ENCODE measurements at places on chromosomes 4 and X. TPM values are rescaled to one million over a fixed set of nuclear protein-coding genes. Genes with fewer than 3 reads are reported as not detected.

DNA sequence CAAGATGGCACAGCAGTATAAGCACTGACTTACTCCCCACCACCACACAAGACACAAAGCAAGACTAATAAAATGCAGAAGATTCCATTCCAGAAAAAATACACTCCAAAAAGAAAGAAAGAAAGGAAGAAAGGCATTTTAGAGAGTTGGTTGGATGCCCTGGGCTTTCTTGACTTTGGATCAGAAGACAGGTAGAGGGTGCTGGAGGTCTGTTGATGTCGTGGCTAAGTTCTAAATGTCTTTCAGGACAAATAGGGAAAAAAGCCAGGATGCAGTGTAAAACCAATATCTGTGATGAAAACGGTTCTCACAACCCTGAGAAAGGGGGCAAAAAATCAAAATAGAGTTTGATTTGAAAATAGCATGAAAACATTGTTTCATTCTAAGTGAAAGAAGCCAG lies 555.2 kb upstream of the PRKX start:
- no peaks in the 10 kb centered on the region for H3K36me3 ChIP-seq
- no peak overlapping the region for H3K4me3 ChIP-seq
- H3K27me3 ChIP-seq = no peaks in the 10 kb centered on the region
- DNase-seq = no peak

DNA sequence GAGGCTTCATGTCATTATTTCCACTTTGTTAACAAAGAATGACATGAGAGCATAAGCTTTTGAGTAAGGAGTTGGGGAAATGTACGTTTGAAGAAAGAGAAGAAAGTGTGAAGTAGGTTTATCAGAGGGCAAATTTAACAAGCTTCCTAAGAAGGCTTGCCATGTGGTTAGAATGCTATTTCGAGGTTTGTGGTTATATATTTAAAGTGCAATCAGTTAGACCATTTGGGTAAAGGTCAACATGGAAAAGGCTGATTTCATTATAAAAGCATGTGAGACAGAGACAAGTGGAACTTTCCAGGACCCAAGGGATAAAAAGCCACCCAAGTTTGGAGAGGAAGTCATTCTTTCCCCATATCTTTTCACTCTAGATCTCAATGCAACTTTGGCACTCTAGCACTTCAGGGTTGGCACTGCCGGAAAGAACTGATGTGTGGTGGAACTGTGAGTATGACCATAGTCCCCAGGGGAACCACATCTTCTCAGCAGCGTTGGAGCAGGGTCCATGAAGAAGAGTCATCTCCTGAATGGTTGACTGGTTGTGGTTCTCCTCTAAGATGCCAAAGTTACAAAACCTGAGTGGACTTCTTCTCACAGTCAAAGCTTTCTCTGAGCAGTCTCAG lies 529.9 kb downstream of the MID1IP1 start:
- H3K36me3 ChIP-seq = peaks cover 50% of the 10 kb centered on the region
- H3K4me1 ChIP-seq = peaks cover 61% of the 10 kb centered on the region
- H3K27me3 ChIP-seq = no peaks in the 10 kb centered on the region
- H3K27ac ChIP-seq = peak overlapping the region; percentile 94

- DNase-seq = no peak
- no peaks in the 10 kb centered on the region for H3K4me1 ChIP-seq
- H3K4me3 ChIP-seq = no peak overlapping the region
- H3K36me3 ChIP-seq = peaks cover 5% of the 10 kb centered on the region
- no peaks in the 10 kb centered on the region for H3K27me3 ChIP-seq
- H3K27ac ChIP-seq = no peak overlapping the region
These were observed 91.2 kb downstream of the ABLIM2 start for GRCh38 chr4:8067274-8067936.

DNA sequence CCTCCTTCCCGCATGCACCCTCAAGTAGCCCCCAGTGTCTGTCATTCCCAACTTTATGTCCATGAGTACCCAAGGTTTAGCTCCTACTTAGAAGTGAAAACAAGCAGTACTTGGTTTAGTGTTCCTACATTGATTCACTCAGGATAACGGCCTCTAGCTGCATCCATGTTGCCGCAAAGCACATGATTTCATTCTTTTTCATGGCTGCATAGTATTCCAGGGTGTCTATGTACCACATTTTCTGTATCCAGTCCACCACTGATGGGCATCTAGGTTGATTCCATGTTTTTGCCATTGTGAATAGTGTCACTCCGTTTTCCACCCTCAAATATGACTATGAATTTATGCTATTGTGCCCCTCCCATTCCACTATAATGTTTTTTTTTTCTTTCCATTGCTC lies 130.5 kb upstream of the MXRA5 start:
- no peak overlapping the region for H3K4me3 ChIP-seq
- H3K36me3 ChIP-seq = no peaks in the 10 kb centered on the region
- H3K4me1 ChIP-seq = no peaks in the 10 kb centered on the region

DNA sequence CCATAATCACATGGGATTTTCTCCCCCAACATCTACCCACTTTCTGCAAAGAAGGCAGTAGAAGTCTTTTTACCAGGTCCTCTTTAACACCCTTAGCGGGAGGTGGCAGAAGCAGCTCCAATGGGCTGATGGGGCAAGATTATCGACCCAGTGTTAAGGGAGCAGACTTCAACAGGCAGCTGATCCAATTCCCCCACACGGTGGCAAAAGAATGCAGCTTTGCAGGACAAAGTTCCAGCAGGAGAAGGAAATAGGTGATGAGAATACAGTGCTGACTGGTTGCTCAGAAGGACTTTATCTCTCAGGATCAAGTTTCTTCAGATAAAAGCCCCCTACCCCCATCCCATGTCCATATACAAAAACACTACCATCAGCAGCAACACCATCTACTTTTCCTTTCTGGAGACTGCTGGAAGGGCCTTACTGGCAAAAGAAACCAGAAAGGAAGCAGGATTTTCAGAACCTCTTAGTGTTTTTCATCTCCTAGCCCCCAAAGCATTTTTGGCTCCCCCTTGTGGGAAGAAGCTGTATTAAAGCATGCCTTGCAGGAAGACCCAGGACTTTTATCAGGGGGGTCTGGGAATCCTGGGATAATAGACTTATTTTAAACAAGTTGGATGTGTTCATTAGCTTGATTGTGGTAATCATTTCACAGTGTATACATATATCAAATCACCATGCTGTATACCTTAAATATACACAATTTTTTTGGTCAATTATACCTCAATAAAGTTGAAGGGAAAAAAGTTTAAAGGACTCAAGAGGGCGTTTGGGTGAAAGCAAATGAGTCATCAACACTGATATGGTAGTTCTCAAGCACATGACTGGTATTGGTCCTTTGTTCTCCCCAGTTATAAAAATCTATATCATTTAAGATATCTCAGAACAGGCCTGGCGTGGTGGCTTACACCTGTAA lies 146.4 kb downstream of the GPC3 start:
- H3K36me3 ChIP-seq = no peaks in the 10 kb centered on the region
- DNase-seq = peak; percentile 2
- H3K4me1 ChIP-seq = peaks cover 1% of the 10 kb centered on the region
- no peak overlapping the region for H3K4me3 ChIP-seq
- no peaks in the 10 kb centered on the region for H3K27me3 ChIP-seq

GRCh38 chr4:22573198-22573597 lies 57.3 kb upstream of the ADGRA3 start:
- no peak overlapping the region for H3K4me3 ChIP-seq
- H3K27ac ChIP-seq = no peak overlapping the region
- H3K4me1 ChIP-seq = no peaks in the 10 kb centered on the region
- H3K27me3 ChIP-seq = no peaks in the 10 kb centered on the region

- no peak overlapping the region for H3K27ac ChIP-seq
- no peak overlapping the region for H3K4me3 ChIP-seq
- no peaks in the 10 kb centered on the region for H3K36me3 ChIP-seq
- no peak for DNase-seq
- H3K4me1 ChIP-seq = no peaks in the 10 kb centered on the region
These were observed 159.3 kb downstream of the DCAF12L1 start for GRCh38 chrX:126393284-126393683.

DNA sequence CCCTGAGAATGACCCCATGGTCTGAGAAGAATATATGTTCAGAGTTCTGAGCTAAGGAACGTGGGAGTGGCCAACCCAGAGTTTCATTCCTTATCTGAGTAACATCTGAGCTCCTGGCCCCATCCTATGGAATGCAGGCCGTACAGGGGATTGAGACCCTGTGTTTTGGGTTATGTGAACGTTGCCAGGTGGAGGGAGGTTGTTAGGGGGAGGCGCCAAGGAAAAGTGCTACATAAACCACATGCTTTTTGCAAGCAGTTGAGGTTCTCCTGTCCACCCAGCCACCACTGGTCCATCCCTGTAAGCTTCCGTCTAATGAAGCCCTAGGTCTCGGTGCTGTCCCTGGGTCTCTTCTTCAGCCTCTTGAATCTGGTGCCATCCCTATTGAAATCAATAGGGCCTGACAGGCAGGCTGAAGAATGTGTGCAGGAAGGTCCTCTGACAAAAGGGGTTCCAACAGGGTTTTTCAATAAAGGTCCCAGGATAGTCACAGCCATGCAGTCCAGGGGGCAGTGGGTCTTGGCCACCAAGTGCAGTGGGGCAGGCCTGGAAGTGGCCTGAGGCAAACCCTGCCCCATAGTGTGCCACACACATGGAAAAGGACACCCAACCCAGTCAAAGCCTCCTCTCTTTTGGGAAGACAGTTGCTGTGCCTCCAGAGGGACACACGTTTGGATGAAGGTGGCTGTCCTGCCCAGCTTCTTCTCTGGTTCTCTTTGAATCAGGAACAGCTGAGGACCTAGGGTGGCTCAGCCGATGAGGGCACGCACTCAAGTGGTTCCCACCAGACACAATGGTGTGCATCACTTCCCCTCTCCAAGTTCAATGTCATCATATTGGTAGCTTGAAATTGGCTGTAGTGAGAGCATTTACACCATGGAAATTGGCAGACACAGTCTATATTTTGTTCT lies 53.5 kb downstream of the HTRA3 start:
- no peaks in the 10 kb centered on the region for H3K27me3 ChIP-seq
- no peak overlapping the region for H3K4me3 ChIP-seq
- H3K36me3 ChIP-seq = no peaks in the 10 kb centered on the region
- no peaks in the 10 kb centered on the region for H3K4me1 ChIP-seq
- no peak for DNase-seq

DNA sequence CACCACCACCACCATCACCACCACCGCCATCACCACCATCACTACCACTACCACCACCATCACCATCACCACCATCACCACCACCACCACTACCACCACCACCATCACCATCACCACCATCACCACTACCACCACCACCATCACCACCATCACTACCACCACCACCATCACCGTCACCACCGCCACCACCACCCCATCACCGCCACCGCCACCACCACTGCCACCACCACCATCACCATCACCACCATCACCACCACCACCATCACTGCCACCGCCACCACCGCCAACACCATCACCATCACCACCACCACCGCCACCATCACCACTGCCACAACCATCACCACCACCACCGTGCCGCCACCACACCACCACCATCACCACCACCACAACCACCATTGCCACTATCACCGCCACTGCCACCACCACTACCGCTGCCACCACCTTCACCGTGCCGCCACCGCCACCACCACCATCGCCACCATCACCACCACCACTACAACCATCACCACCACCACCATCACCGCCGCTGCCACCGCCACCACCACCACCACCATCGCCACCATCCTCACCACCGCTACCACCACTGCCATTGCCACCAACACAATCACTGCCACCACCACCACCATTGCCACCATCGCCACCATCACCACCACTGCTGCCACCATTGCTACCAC lies 1511.3 kb upstream of the AGA start:
- no peaks in the 10 kb centered on the region for H3K4me1 ChIP-seq
- no peaks in the 10 kb centered on the region for H3K27me3 ChIP-seq
- H3K4me3 ChIP-seq = no peak overlapping the region
- DNase-seq = no peak

DNA sequence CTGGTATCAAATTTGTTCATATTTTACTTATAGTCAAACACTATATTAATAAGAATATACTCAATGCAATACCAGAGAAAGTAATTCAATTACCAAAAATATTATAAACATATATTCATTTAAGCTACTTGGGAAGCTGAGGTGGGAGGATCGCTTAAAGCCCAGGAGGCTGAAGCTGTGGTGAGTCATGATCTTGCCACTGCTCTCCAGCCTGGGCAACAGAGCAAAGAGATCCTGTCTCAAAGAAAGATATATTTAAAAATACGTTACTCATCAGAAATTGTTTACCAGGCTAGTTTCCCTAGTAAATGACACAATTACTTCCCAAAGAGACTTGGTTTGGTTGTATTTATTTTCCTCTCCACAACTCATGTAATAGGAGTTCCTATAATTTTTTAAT lies 433.6 kb downstream of the GASK1B start:
- H3K27me3 ChIP-seq = no peaks in the 10 kb centered on the region
- DNase-seq = no peak
- no peaks in the 10 kb centered on the region for H3K4me1 ChIP-seq
- H3K4me3 ChIP-seq = no peak overlapping the region

- no peaks in the 10 kb centered on the region for H3K36me3 ChIP-seq
- H3K27me3 ChIP-seq = no peaks in the 10 kb centered on the region
These were observed 356.5 kb downstream of the PDGFC start for GRCh38 chr4:156615066-156615531.

- no peak for DNase-seq
- no peak overlapping the region for H3K4me3 ChIP-seq
- H3K36me3 ChIP-seq = no peaks in the 10 kb centered on the region
- peaks cover 28% of the 10 kb centered on the region for H3K27me3 ChIP-seq
- peaks cover 3% of the 10 kb centered on the region for H3K4me1 ChIP-seq
These were observed 60.7 kb upstream of the RAPGEF2 start for GRCh38 chr4:159042097-159042605.

GRCh38 chr4:122712782-122713181 lies 19.7 kb upstream of the BBS12 start:
- H3K27me3 ChIP-seq = peaks cover 4% of the 10 kb centered on the region
- H3K4me3 ChIP-seq = no peak overlapping the region
- peaks cover 22% of the 10 kb centered on the region for H3K4me1 ChIP-seq

- H3K4me3 ChIP-seq = no peak overlapping the region
- H3K4me1 ChIP-seq = peaks cover 2% of the 10 kb centered on the region
- no peak overlapping the region for H3K27ac ChIP-seq
- DNase-seq = peak; percentile 4
These were observed 2.5 kb upstream of the BRWD3 start for GRCh38 chrX:80812176-80812575.

The ARHGAP24 gene
- total RNA-seq = 0.62 TPM

The GASK1B gene
- not detected for total RNA-seq

The ARSD gene
- total RNA-seq = 1.5 TPM

The KIAA0232 gene
- 13.8 TPM for total RNA-seq

The SAGE1 gene
- not detected for total RNA-seq

The CTAG1A gene
- total RNA-seq = not detected

The ABRAXAS1 gene
- 18.5 TPM for total RNA-seq

The HSFX1 gene
- total RNA-seq = 0.24 TPM

The FGFBP2 gene
- total RNA-seq = 8.9 TPM

The LNX1 gene
- total RNA-seq = not detected

The PCDH7 gene
- not detected for total RNA-seq
